ENCODE measurements at places on chromosomes 2 and 18.

DNA sequence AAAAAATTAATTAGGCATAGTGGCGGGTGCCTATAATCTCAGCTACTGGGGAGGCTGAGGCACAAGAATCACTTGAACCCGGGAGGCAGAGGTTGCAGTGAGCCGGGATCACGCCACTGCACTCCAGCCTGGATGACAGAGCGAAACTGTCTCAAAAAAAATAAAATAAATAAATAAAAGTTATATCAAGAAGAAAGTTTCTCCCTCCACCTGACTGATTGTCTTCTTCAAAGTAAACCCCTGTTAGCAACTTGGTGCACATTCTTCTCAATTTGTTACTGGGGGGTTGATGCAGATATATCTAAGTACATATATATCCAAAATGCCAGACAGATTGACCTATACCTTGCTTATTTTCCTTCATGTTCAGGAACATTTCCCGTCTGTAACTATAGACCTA is 5.2 kb upstream of the MYCN start:
- no peak for DNase-seq

DNA sequence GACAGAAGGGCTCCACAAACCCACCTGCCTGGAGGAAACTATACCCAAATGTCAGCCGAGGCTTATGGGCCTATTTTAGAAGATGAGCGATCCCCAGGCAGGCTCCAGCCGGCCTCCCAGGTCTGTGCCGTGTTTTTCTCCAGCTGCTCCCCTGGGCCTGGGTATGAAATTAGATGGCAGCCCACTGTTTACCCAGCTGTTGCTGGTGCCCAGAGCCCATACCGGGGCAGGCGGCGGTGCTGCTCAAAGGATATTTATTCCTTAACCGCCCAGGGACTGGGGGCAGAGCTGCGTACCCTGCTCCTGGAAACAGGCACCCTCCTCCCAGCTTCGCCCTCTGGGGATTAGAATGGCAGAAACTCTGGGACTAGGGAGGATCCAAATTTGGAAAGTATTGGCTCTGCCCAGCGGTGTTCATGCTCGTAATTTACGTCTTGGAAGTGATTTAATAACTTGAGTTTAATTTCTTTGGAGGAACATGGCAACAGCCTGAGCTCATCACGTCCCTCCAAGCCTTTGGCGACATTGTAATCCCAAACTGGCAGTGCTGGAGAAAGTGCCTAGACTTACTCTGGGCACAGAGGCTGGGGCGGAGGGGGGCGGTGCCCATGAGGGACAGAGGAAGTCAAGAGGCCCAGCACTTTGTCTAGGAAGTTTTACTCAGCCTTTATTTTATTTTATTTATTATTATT is 199.2 kb downstream of the KLHL29 start:
- no peak for DNase-seq

DNA sequence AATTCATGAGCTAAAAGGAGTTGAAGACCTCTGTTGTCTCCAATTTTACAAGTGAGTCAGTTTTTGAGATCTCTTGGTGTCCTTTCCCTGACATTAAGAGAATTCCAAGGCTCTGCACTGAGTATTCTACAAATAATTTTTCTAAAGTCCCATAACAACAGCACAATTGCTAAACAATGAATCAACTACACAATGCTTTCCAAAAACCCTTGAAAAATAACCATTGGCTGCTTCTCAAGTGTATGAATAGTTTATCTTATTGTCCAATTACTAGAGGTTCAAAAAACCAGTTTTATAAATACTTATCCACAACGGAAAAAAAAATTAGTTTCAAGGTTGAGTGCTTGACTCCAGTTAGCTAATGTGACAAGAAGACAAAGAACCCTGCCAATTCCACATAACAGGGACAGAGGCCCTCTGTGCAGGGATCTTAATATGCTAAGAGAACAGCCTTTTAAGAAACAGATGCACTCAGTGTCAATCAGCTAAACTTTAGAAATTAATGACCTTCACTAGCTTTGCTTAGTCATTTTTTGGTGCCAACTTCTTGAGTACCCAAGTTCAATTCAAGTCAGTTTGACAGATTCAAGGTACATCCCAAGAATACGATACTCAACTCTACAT is 266.6 kb upstream of the CYP26B1 start:
- DNase-seq, result no peak

DNA sequence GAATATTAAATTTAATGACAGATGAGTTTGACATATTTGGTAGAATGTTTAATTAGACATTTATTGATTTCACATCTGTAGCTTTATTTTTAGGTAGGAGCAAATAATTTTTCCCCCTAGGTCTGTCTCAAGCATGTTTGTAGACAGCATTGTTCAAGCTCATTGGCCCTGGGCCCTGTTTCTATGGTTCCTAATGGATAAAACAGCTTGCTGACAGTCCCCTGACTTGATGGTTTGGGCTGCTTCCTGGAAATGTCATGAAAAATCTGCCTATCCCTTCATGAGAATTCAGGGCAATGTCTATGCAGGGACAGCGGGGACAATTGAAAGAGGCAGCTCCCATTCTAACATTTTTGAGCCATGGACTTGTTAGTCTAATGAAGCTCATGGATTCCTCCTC is 14.6 kb upstream of the MEP1B start:
- no peak for DNase-seq

GRCh38 chr18:58359218-58359617 is 269.7 kb downstream of the ALPK2 start:
- no peak for DNase-seq

DNA sequence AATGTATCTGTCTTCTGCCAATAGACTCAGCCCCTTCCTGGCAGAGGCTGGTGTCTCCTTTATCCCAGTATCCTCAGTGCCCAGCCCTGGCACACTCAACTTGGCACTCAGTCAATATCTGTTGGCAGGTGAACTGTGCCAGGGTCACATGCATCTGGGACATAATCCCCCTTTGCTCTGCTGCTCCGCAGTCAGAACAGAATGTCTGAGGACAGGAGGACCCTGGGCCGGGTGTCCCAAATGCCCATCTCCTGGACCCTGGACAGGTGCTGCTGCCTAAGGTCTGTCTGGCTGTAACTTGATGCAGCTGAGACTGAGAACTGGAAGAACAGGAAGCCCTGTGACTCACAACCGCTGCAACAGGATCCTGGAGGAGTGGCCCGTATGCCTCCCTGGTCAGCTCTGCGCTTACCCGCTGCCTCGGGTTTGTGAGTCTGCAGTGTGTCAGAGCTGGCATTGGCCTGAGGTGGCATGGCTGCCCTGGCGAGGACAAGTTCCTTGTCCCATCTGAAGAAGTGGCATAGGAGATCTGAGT is 11.4 kb downstream of the HK2 start:
- no peak for DNase-seq

DNA sequence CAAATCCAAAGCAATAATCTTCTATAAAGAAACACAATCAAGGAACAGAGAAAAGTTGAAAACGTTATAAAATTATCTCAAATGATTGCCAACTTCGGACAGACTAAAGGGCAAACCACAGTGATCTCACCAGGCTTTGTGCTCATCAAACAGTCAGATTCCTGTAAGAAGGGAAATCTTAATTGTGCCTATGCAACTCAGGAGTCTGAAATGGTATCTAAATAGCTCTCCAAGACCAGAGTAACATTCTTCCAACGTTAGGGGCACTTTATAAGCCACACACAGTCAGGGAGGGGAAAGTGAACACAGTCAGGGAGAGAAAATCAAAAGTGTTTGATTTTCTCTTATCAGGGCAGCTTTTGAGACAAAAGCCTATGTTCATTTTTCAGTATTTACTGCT is 29.4 kb downstream of the PLEKHM3 start:
- no peak for DNase-seq

GRCh38 chr2:65425276-65425675 is 7.1 kb downstream of the SPRED2 start:
- no peak for DNase-seq

DNA sequence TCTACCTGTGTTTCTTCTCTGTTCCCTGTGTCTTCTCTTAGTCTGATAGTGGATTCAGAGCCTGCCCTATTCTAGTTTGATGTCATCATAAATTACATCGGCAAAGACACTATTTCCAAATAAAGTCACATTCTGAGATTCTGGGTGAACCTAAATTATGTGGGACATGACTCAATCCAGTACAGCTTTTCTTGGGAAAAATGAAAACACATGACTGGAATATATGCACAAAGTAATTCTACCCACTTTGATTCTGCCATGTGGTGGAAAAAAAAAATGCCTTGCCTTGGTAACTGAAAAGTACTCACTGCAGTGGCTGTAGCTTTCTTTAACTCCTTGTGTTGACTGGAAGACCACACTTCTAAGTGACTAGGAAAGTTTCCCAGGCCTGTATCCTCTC is 73.7 kb downstream of the LRATD1 start:
- no peak for DNase-seq

- no peak for DNase-seq
These were observed 50.9 kb upstream of the PHLPP1 start for GRCh38 chr18:62664414-62664813.

DNA sequence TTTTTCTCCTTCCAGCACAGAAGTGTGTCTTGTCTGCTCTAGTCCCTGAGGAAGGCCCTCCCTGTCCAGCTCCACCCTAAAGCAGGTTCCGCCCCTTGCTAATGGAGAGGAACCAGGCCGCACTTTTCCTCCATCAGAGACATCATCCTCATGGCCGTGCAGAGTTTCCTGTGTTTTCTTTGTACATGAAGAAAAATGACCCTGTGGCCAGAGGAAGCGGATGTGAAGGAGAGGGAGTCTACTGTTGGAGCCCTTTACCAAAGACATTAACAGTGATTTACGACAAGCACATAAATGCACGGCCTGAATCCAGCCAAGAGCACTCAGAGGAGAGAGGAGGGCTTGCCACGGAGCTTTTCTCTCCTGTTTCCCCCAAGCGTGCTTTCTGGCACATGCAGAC is 109.5 kb downstream of the RNF144A start:
- DNase-seq, result no peak

- DNase-seq, result no peak
These were observed 32.7 kb upstream of the MAP4K3 start for GRCh38 chr2:39469807-39470206.

GRCh38 chr2:46632349-46632748 is 153.0 kb downstream of the TMEM247 start:
- no peak for DNase-seq

DNA sequence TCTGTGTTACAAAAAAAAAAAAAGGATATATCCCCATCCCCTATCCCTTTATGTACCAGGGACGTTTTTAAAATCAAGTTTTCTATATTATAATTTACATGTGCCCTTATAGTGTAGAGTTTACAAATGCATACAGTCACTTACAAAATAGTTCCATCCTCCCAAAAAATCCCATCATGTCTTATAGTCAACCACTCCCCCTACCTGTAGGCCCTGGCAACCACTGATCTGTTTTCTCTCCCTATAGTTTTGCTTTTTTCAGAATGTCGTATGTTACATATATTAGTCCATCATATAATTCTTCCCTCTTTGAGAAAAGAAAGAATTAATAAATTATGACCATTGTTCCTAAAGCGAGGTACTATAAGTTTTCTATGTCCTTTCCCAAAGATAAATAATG is 17.8 kb downstream of the CFAP210 start:
- no peak for DNase-seq

- DNase-seq, result no peak
These were observed 298.0 kb downstream of the TRIB2 start for GRCh38 chr2:13014783-13015182.

GRCh38 chr2:219344751-219345430 is 12.3 kb upstream of the RESP18 start:
- DNase-seq, result no peak

DNA sequence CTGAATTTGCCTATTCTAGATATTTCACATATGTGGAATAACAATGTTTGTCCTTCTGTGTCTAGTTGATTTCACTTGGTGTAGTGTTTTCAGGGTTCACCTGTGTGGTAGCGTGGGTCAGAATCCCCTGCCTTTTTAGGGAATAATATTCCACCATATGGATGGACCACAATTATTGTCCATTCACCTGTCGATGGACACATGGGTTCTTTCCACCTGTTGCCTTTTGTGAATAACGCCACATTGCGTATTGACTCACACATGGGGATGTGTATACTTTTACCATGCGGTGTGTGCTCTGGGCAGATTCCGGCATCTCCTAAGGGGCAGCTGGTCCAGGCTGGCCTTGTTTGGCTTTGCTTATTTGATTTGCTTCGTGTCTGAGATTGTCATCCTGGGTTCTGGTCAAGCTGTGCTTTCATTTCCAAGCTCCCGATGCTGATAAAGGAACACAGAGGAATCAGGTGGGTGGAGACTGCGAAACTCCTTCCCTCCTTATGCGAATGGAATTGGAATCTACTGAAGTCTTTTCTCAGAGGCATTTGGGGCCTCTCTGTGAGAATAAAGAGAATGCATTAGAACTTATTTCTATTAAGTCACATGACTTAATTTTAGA is 18.9 kb upstream of the ALLC start:
- no peak for DNase-seq

DNA sequence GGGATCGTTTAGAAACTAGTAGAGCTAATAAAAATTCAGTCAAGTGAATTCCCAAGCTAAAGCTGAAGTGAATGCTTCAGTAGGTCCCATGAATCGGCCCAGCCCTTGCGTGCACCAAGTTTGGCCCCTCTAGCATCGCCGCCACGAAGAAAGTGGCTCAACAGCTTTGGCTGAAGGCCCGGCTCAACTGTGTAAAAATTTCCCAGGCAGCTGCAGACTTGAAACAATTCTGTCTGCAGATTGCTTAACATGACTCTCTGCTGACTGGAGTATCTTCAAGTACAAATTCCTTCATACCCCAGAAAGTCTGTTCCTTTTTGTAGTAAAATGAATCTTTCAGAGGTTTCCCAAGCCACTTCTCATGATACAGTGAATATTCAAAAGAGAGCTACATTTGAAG is 32.7 kb downstream of the ALMS1 start:
- no peak for DNase-seq

DNA sequence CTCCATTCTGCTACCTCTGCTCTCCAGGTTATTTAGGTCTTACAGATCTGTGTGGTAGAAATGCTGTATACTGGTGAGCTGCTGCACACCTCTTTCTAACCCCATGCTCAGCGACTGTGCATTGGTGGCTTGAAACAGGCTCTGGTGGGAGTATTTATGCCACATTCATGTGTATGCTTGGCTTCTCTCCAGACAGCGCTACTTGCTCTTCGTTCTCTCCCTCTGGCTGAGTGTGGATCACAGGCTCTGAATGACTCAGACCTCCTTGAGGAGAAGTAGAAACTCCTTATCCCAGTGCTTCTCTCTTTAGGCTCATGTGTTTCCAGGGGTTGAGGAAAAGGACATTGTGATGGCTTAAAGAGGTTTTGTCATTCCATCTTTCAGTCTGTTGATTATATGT is 54.9 kb downstream of the FHOD3 start:
- no peak for DNase-seq

GRCh38 chr2:226738821-226739544 is 60.6 kb downstream of the IRS1 start:
- no peak for DNase-seq

All from NCI-H1930 (cell line).